Immature natural killer cell (primary cell): ENCODE measurements at places on chromosomes 2 and 18. TPM values are rescaled to one million over a fixed set of nuclear protein-coding genes. Genes with fewer than 3 reads are reported as not detected.

BUB1 gene
- 1.2 TPM for polyA plus RNA-seq

CLHC1 gene
- not detected for polyA plus RNA-seq

CENPA gene
- polyA plus RNA-seq: not detected

LCT gene
- polyA plus RNA-seq: not detected

AAK1 gene
- polyA plus RNA-seq: 121 TPM

FHOD3 gene
- polyA plus RNA-seq: not detected

RGPD4 gene
- not detected for polyA plus RNA-seq

ELOA2 gene
- polyA plus RNA-seq: not detected

PLGLB2 gene
- not detected for polyA plus RNA-seq
